ENCODE measurements at places on chromosomes 11 and 22.

DNA sequence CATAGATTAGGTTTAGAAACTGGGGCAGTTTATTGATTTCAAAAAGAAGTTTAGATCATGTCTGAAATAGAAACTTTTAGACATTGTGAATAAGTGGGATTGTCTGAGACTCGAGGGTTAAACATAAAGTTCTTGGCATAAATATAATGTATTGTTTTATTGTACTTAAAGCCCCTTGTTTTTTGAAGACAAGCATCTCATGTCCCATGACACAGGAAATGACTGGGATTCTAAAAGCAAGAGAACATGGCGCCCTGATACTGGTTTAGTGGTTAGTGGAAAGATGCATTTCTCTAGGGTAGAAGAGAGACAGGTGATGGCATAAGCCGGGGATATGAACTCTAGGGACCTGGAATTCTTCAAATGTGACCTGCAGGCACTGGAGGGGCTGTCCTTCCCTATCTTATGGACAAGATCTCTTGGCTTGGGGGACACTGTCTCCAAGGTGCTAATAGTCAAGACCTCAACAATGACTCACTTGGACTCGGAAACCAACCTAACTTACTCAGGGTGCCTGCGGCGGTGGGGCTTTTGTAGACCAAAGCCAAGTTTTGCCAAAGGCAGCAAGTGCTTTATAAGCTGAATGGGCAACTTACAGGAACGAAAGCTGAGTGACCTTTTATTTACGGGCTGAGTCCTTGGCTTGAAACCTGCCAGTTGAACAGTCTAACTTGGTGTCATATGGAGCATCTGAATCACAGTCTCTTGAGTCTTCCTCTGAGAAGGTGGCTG lies 48.2 kb downstream of the UBASH3B start:
- no peak for DNase-seq

DNA sequence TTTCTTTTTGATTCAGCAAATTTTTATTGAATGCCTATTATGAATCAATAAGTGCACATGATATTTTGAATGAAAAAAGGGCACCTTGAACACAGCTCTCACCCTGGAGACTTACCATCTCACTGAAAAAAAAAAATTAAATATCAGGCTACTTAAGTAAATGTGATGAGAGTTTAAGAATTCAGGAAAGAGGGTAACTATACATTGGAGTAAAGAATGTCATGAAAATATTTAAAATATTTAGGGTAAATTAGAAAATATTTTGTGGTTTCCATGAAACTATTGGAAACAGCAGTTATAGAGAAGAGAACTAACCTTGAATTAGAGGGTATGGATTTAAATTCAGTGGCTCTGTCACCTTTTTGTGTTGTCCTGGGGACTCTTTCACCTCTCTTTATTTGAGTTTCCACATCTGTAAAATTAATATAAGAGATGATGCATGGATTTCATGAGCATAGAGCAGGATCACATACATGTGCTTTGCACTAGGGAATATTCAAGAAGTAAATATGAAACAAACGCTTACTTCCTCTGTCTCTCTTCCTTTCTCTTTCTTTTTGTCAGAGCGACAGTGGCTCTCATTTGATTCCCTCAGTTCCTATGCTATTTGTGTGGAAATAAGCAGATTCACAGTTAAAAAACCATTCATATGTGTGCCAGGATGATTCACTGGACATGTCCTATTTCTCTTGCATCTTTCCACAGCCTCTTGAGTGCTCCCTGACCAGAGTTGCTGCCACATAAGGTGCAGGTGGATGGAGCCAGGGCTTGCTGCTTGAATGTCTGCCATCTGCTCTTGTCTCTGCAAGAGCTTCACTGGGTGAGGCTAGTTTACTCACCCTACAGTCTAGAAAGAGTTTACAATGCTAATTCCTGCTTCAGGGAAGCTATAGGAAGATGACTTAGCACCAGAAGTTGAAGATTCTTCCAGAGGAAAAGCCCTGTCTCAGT lies 533.1 kb downstream of the ETS1 start:
- no peak for DNase-seq

- no peak for DNase-seq
Measured at GRCh38 chr22:50289942-50290630, 17.4 kb downstream of the PLXNB2 start.

DNA sequence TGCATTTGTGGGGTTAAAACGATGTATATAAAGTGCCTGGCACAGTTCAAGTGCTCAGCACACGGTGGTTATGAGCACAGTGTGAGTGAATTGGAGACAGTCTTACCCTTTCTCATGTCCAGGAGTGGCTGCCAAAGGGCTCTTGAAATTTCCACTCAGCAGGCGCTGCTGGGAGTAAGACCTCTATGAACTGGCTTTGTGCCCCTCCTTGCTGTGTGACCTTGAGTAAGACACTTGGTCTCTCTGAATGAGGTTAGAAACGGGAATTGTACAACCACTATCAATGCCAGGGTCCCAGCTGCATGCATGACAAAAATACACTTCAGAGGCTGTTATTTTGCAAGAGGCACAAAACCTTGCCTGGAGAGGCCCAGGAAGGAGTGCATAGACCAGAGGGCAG lies 86.6 kb downstream of the TSPAN18 start:
- no peak for DNase-seq

DNA sequence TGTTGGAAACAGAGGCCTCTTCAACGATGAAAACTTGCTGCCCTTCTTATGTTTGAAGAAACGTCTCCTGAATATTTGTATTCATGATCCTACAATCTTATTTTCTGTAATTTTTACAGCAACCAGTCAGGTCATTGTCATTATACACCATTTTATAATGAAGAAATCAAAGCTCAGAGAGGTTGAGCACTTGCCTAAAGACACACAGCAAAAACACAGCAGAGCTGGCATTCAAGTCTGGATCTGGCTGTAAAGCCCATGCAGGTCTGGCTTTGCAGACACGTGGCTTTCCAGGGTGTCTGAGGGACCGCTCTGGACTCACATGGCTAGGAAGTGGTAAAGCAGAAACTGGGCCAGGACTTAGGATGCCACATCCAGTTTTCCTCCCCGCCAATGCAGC lies 15.8 kb upstream of the ALX4 start:
- DNase-seq, result no peak
